Activated CD4-positive, alpha-beta T cell treated with anti-CD3 and anti-CD28 coated beads, Interleukin-2, amount 10 ng/mL, durations not matched to agents 7 days and 5 days (primary cell): ENCODE measurements at places on chromosomes 12 and 14. TPM values are rescaled to one million over a fixed set of nuclear protein-coding genes. Genes with fewer than 3 reads are reported as not detected.

The OR10P1 gene
- total RNA-seq, result not detected

The SLC17A8 gene
- not detected for total RNA-seq

The GPR84 gene
- 0.33 TPM for total RNA-seq

The CNTN1 gene
- total RNA-seq, result not detected

The SYNE2 gene
- total RNA-seq, result 218 TPM

The ZNF84 gene
- total RNA-seq, result 23.6 TPM

The NPAS3 gene
- total RNA-seq, result not detected

The C14orf39 gene
- total RNA-seq, result not detected

The PPFIA2 gene
- not detected for total RNA-seq

The ASCL1 gene
- not detected for total RNA-seq
